G401 (cell line): ENCODE measurements at places on chromosomes 5 and 9.
A peak's percentile ranks its signal among the peaks of the same experiment; 100 is the strongest.

GRCh38 chr9:82518868-82519267 is 530.3 kb downstream of the SPATA31D1 start:
- DNase-seq: no peak

DNA sequence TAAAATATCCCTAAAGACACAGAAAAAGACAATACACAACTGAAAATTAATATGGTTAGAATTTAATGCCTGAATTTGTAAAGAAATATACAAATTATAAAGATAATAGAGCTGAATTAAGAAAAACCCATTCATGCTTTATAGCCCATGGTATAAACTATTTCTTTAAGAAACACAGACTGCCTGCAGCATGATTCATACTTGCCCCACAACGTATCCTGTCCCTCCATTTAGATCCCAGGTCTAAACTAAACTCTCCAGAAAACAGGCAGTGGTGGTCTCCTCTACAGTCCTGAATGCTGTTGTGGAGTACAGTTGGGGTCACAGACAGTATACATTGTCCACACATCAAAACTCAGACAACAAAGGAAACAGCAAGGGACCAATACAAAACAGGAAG is 24.8 kb downstream of the IL6ST start:
- DNase-seq: no peak

- peak; percentile 0 for DNase-seq
These were observed 4.2 kb upstream of the NINJ1 start for GRCh38 chr9:93138171-93138764.

DNA sequence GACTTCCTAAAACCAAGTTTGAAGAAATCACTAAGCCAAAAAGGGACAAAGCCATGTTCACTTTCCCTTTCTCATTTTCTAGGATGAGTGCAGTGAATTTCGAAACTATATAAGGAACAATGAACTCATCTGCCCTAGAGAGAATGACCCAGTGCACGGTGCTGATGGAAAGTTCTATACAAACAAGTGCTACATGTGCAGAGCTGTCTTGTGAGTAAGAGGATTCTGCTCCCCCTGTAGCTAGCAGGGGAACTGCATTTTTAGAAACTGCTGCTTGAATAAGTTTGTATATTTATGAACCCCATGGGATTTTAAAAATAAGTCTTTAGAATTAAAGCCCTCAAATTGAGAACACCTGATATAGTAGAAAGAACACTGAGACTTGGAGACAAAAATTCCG is 42.7 kb upstream of the SPINK14 start:
- no peak for DNase-seq

DNA sequence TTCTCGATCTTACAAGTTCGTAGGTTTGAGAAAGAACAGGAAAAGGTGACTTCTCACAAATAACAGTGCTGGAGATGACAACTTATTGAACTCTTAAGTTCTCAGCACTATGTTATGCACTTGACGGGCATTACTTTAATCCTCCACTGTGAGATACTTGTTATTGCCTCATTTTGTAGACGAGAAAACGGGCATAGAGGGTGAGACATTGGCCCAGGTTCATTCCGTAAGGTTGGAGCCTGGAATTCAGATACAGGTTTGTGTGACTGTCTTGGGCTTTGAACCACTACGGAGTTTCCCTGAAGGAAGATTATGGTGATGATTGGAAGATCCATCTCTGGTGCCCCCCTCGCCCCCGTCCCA is 657 bp downstream of the MAT2B start:
- no peak for DNase-seq

DNA sequence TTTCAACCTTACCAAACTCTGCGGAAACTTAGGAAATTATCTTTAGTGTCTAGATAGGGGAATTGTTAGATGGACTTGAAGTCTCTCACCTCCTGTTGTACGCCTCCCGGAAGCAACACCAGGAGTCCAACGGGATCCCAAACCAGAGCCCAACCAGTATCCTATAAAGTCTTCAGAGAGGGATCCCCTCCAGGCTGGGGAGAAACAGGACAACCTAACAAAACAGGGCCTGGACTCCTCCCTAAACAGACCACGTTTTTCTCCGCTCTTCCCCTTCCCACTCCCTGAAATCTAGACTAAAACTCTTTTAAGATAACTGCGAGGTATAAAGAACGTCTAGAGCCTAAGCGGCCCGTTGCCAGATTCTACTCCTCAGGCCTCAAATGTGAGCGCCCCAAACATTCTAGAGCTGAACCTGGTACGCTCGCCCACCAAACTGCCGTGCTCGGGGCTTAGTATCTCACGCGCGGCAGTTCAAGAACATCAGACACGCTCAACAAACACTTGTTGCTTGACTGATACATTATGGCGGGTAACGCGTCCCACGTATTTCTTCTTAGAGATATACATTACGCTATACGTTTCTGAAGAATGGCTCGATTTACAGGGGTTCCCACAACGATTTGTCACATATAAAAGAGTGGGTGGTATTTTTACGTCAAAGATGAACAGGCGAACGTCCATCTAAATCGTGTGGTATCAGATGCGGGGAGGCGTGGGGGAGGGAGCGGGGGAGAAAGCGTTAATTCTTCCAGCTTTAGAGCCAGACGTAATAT is 663 bp upstream of the SMIM27 start:
- no peak for DNase-seq

DNA sequence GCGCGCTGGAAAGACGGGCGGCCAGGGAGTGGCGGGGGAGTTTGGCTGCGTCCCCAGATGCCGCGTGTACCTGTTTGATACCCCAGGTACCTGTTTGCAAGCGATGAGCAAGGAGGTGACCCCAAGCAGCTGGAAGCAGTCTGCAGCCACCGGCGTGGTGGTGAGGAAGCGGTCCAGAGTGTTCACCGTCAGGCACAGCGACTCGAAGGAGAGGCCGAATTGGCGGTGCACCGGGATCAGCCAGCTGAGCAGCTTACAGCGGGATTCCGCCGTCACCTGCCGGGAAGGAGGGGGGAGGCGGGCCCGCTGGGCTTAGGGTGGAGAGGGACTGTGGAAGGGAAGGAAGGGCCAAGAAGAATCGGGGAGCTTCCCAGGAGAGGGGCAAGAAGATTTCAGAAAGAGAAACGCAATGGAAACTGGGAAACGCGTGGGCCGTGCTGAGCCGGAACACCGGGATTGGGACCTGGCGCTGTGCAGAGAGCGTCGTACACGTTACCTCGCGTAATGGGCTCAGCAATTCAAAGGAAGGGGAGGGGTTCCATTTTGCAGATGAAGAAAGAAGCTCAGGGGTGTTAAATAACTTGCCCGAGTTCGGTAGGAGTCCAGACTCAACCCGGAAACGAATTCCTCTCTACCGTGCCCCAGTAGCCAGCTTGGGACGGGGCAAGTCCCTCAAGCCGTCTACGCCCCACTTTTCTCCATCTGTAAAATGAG is 980 bp downstream of the CCNO start:
- peak; percentile 54 for DNase-seq

GRCh38 chr5:140249536-140249935 is 53.4 kb downstream of the PFDN1 start:
- no peak for DNase-seq

DNA sequence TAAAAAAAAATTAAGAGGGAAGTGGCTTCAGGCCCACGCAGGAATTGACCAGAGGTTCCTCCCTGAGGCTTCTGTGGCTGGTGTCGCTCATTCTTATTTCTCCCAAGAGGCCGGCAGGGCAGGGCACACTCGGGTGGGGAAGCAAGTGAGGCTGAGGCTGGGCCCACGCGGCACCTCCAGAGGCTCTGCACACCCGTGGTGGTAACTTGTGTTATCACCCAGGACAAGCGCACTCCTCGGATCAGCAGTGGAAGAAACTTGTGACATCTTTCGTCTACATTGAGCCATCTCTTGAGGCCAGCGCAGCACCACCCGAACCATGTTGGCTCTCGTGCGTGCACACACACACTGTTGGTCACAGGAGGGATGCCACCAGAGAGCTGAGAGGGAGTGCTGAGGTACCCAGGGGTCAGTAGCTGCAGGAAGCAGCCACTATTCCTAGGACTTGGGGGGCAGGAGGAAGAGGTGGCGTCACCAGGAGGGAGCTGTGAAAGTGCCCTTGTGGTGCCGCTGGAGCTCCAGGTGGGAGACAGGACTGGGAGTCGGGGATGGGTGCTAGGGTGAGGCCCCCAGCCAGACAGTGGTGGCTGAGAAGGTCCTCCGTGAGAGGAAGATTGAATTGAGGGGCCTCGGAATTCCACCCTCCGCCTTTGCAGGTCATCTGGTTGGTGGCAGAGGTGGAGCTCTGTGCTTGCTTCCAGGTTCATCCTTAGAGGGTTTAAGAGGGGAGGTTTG is 6.4 kb downstream of the NDUFS6 start:
- DNase-seq: no peak

DNA sequence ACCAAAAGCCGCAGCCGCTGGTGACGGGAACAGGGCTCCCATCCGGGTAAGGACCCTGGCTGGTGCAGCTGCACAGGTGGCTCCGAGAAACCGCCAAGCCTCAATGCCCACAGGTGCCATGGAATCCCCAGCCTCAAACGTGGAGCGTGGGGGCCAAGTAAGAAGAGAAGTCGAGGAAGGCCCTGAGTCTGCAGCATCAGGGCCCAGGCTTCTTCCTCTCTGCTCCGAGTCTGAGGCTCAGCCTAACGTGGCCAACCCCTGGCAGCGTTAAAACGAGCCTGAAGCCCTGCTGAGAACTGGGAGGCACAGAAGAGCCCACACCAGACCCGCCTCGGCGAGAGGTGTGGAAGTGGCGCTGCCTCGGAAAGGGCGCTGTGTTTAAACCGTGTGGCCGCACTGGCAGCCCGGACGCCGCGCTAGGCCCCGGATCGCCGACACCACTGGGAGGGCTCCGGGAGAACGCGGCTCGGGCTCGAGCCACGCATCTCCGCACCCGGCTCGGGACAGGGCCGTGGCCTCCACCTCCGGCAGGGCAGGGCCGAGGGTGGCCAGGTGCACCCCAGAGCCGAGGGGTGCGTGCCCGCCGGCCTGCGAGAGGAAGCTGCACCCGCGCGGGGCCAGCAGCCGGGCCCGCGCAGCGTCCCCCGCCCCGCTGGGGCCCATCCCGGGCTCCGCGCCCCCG is 730 bp downstream of the ZMYND19 start:
- no peak for DNase-seq

- DNase-seq: no peak
These were observed 19.0 kb downstream of the HNRNPK start for GRCh38 chr9:83960991-83961390.

GRCh38 chr9:18834740-18835361 is 198.2 kb downstream of the SAXO1 start:
- DNase-seq: no peak

DNA sequence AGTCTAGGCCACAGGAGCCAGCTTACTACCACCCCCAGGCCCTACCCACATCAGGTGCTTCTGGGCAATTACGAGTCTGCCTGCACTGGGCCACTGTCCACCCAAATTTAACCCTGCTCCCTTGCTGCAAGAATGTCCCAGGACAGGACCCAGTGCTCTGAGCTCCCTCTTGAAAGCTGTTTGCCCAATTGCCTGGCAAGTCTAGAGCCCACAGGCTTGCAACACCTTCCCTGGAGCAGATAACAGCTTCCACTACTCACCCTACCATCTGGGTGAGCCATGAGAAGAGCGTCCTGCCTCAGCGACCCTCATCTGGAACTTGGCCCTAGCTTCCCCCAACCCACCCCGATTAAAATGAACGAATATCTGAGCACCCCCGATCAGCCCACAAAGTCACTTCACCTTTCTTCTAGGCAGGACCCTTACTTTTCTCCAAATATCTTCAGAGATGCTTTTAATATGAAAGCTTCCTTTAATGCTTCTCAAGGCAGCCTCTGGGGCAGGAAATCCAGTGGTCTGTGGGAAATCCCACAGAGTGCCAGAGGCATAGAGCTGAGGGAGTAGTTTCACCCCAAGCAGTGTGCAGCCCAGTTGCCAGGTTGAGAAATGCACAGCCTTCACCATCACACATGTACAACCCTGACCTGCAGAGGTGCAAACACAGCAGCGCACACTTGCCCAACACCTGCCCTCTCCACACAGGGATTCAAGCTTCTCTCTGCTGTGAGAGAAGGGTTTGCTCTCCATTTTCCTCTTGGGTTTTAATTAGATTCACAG is 10.6 kb downstream of the ACSL6 start:
- no peak for DNase-seq

DNA sequence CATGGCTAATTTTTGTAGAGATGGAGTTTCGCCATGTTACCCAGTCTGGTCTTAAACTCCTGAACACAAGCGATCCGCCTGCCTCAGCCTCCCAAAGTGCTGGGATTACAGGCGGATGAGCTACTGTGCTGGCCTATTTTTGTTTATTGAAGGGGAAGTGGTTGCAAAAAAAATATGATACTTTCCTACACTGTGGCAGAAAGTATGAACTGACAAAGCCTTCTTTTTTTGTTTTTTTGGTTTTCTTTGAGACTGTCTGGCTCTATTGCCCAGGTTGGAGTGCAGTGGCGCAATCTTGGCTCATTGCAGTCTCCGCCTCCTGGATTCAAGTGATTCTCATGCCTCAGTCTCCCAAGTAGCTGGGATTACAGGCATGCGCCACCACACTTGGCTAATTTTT is 50.9 kb downstream of the OSTF1 start:
- DNase-seq: no peak

GRCh38 chr5:75711151-75711550 is 6.1 kb downstream of the POC5 start:
- no peak for DNase-seq

- no peak for DNase-seq
These were observed 12.2 kb downstream of the PPP3R2 start for GRCh38 chr9:101582553-101582952.

DNA sequence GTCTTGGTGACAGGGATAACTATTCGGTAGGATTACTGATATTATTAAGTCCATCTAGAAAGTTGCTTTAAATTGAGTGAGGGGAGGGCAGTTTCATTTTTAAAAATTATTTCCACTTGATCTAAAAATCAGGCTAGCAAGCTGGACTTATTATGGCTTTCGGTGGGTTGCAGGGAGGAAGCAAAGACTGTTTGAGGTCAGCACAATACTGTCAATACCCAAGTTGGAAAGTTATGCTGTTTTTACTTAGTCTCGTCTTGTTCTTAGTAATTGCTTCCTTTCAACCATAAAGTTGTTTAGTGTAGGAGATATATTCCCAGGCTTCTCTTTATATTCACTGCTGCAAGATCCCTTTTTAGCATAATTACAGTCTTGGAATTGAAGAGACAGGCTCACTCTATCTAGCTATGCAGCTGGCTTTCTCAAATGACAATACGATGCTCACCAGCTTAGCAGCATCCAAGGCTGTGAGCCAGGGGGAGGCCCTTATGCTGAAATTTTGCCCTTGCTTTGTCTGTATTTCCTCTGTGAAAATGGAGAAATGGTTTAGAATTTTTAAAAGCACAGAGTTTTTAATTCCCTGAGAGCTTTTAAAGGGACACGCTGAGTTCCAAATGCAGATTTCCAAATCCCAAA is 68.2 kb upstream of the APC start:
- DNase-seq: no peak

- DNase-seq: no peak
These were observed 639 bp upstream of the RASA1 start for GRCh38 chr5:87266914-87267573.

DNA sequence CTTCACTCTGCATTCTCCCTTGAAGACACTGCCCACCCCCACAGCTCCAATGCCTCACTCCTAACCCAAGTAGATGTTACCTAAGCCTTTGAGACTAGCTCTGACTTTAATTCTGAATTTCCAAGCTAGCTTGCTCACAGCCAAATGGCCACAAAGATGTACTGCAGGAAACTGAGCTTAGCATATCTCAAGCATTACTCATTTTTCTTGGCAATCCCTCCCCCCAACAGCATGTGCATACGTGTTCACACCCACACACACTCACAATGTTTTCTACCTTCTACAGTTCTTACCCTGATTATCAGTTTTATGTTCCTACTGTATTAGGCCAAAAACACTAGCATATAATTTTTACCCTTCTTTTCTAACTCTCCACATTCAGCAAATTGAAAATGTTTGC is 13.7 kb upstream of the GRIA1 start:
- no peak for DNase-seq

GRCh38 chr5:42020788-42021530 is 95.9 kb downstream of the FBXO4 start:
- DNase-seq: no peak
